ENCODE measurements at places on chromosomes 6 and 20.
A peak's percentile ranks its signal among the peaks of the same experiment; 100 is the strongest.

DNA sequence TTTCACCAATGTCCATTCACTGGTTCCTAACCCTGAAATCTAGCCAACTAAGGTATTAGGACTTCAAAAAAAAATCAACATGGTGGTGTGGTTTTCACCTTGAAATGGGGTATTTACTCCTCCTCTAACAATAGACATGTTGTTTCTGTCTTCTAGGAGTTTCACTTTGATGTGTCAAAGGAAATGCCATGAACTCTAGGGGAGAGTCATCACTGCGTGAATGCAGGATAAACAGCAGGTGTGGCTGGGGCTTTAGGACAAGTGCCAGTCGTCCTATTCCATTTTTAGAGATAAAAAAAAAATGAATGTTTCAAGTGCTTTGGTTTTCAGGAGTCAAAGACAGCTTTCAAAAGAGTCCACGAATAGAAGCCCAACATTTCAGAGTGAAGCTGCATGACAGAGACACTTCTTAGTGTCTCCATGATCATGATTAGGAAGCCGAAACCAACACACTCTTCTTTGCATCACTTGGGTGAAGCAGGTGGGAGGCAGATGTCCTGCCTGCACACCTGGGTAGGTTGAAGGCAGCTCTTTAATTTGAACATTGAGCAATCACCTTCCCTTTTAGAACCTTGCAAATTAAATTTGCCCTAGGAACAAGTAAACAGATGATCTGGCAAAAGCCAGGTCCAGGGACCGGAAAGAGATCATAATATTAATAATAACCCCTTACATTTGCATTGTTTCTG, 328.5 kb upstream of the PRDM1 start:
- peak; percentile 93 for DNase-seq

GRCh38 chr6:90434094-90434493, 137.5 kb upstream of the BACH2 start:
- no peak for DNase-seq

GRCh38 chr6:56334937-56335336, 87.6 kb upstream of the COL21A1 start:
- no peak for DNase-seq

DNA sequence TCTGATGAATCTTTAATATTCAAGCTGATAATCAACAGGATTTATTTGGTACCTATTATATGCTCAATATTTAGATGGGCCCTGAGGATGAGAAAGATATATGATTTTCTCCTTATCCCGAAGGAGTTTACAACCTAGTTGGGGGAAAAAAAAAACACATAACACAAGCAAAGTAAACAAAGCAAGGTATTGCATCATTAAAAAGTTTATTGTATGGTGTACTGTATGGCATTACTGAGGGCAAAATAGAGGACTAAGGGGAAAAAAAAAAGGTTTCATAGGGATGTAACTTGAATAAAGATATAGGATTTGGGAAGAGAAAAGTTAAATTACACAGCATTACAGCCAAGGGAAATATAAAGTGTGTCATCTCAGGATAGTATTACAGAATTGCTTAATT, 574.7 kb downstream of the TBC1D32 start:
- DNase-seq: no peak

DNA sequence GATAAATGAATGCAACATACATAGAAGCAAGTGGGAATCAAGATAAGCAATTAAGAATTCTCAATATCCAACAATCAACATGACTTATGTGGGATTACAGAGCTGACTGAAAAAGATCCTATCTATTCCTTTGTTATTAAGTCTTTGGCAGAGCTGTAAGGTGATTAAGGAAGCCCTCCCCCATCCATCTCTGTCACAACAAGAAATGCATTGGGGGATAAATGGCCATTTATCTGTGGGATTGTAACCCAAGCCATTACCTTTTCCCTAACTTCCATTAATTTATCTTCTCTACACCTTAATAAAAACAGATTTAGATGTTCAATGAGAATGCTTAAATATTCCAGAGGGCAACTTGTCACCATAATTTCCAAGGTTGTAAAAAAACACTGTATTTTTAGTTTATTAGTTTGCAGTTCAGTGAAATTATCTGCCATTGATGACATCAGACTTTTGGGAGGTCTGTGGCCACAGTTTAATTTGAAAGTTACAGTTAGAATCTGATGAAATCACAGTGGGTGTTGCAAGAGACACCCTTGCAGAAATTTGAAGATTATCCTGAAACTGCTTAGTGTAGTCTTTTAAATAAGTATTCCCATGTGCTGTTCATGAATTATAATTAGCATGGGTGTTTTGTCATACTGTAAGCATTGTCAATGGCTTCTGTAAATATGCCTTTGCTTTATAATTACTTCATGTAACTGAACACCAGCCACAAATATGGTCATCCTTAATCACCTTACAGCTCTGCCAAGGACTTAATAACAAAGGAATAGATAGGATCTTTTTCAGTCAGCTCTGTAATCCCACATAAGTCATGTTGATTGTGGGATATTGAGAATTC, 49.4 kb upstream of the FYN start:
- DNase-seq: peak; percentile 6

DNA sequence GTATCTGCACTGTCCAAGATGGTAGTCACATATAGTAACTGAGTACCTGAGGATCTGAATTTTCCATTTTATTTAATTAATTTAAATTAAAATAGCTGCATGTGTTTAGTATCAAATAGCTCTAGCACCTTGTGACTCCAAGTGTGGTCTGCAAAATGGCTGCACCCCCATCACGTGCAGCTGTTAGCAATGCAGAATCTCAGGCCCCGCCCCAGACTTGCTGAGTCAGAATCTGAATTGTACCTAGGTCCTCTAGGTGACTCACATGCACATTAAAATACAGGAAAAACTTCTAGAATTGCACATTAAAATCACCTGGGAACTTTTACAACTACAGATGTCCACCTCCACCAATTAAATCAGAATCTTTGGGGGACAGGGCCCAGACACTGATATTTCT, 19.2 kb upstream of the FAM83C start:
- peak; percentile 94 for DNase-seq

- no peak for DNase-seq
These were observed 26.9 kb downstream of the NRN1 start for GRCh38 chr6:5979650-5980420.

Measured in SW480 (cell line).